ENCODE measurements at places on chromosomes 4 and X.

DNA sequence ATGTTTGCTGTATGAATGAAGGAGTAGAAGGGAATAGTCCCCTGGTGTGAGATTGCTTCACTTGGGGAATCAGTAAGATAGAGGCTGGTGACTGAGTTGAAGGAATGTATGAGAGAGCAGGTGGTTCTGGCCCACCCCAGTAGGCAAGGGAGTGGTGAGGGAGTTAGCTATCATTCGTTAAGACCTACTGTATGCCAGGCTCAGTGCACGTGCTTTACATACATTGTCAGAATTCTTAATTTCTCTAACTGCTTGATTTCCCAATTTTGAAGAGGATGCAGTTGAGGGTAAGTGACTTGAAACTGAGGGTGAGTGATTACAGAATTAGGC lies 700 bp downstream of the VMA21 start:
- DNase-seq: peak; percentile 3

DNA sequence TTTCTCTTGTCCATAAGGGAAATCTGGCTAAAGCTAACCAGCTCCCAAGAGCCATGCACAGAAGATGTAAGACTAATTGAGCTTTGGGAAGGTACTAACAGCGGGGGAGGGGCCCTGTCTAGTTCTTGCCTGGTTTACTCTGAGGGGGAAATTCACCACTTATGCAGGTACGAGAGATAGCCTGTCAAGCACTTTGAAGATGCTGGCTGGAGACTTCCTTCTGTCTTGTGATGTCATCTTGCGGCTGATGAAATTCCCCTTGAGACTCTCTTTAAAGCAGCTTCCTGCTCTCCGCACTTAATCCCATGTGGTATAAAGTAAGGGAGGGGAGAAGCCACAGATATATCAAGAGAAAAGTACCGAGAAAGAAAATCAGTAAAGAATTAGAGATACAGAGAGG lies 345.3 kb downstream of the MAPK10 start:
- DNase-seq: no peak

GRCh38 chrX:104370089-104370488 lies 115.4 kb upstream of the ESX1 start:
- peak; percentile 3 for DNase-seq

DNA sequence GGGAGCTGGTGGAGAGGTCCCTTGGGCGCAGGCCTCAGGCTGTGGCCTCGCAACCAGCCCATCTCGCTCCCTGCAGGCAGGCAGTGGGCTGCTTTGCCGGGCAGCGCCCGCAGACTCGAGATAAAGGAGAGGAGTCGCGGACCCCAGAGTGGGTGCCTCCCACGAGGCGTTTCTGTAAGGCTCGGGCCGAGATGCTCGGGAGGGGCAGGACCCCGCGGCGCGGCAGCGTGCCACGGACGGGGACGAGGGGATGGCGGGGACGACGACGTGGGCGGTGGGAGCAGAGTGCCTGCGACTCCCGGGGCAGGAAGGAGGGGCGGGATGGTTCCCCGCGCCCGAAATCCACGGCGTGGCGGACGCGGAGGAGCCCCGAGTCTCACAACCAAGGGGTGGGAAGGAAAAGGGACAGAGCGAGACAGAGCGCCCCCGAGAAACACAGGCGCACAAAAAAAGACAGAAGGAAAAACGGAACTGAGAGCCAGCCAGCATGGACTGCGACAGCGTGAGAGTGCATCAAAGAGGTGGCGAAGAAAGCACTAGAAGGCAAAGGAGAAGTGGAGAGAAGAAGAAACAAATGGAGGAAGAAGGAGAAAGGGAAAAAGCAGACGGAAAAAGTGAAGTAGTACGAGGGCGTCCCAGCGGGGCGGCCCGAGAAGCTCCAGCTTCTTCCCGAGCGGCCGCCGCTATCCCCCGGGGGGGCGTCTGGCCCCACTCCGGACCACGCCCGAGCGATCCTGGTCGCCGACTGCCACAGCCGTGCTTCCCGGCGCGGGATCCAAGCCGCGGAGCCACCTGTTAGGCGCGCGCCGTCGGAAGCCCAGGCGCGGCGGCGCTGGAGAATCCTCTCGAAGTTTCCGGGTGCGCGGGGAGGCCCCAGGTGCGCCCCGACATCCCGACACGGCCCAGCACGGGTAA lies 1.5 kb downstream of the BEND4 start:
- DNase-seq: no peak

- no peak for DNase-seq
Measured at GRCh38 chr4:119521268-119521667, 107.3 kb downstream of the PDE5A start.

DNA sequence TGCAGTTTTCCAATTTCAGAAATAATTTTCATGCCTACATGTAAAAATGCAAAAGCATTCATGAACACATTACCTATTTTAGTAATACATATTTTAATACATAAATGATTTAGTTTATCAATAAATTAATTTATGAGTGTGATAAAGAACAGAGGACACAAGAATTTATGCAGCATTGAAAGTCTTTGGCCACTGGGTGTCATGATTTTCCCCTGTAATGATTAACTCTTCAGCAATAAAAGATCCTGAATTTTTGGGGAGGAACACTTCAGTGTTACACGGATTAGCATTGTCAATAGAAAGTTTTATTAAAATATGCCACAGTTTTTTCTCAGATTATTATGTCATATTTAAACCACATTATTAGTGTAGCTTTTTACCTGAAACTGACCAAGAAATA lies 8.6 kb upstream of the VCX2 start:
- no peak for DNase-seq

GRCh38 chrX:109360301-109360700 lies 121.6 kb downstream of the GUCY2F start:
- DNase-seq: no peak

DNA sequence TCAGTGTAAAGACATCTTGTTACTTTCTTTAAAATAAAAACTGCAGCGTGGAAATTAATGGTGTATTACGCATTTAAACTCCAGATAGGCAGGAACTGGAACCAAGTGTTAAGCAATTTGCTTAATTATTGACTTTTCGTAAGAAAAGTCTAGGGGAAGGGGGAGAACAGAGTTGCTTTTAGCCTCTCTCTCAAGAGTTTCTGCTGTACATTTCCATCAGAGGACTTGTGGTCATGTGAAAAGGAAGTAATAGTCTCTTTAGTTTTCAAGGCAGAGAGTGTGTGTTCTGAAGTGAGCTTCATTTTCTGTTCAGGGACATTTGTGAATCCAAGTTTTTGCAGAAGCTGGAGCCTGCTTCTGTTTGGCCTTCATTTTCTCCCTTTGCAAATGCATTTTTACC lies 127.2 kb downstream of the UBE2K start:
- DNase-seq: no peak

DNA sequence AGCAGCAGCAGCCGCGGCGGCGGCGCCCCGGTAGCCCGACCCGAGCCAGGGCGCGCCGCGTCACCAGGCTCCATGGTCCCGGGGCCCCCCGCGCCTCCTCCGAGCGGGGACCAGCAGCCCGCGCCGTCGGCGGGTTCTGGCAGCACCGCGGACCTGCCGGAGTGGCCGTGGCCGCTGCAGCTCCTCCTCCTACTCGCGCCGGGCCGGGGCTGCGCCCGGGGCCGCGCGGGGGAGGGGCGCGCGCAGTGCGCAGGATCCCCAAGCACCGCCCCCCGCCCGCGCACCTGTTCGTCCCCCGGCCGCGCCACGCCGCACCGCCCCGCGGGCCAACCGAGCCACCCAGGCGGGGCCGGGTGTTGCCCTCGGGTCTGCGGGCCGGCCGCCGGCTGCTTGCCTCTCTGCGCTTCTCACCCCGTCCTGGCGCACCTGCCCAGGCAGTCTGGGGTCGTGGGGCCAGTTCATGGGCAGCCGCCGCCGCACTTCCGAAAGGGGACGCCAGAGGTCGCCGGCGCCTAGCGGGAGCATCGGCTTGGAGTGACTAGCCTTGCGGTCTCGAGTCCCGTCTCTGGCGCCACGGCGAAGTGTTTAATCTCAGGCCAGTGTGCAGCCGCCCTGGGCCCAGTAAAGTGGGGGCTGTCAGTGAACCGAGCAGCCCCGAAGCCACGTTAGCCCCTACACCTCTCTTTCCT lies at the start of gene SLC9A7:
TSS of gene SLC9A7 (minus strand) at position 163 of the 689 bp plus-strand sequence. CDS start at position 74, 89 bp downstream.
- peak; percentile 53 for DNase-seq

GRCh38 chrX:10146346-10146745 lies 10.4 kb upstream of the CLCN4 start:
- DNase-seq: no peak

GRCh38 chr4:24888475-24889344 lies 24.1 kb downstream of the CCDC149 start:
- DNase-seq: no peak

GRCh38 chr4:121139533-121140222 lies 24.4 kb downstream of the TNIP3 start:
- DNase-seq: no peak

GRCh38 chrX:2224161-2224560 lies 276.6 kb downstream of the DHRSX start:
- DNase-seq: no peak

DNA sequence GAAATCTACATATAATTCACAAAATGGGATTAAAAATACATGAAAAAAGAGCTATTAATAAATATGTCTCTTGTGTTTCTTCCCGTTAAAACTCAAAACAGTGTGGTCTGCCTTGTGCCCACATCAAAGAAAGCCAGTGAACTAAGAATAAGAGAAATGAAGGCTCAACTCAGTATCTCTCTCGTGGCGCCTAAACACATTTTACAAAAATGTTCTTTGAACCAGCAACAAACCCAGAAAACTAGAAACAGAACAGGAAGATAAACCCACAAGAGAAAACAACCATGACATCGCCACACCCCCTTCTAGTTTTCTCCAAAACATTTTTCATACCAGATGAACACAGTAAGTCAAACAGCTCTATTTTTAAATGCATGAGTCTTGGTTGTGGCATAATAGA lies 130.1 kb downstream of the DCHS2 start:
- no peak for DNase-seq

- DNase-seq: no peak
Measured at GRCh38 chr4:3797831-3798790, 31.9 kb downstream of the ADRA2C start.

- DNase-seq: no peak
Measured at GRCh38 chr4:12122316-12122715, 693.6 kb upstream of the HS3ST1 start.

GRCh38 chr4:143357161-143357845 lies 20.6 kb downstream of the GAB1 start:
- no peak for DNase-seq

DNA sequence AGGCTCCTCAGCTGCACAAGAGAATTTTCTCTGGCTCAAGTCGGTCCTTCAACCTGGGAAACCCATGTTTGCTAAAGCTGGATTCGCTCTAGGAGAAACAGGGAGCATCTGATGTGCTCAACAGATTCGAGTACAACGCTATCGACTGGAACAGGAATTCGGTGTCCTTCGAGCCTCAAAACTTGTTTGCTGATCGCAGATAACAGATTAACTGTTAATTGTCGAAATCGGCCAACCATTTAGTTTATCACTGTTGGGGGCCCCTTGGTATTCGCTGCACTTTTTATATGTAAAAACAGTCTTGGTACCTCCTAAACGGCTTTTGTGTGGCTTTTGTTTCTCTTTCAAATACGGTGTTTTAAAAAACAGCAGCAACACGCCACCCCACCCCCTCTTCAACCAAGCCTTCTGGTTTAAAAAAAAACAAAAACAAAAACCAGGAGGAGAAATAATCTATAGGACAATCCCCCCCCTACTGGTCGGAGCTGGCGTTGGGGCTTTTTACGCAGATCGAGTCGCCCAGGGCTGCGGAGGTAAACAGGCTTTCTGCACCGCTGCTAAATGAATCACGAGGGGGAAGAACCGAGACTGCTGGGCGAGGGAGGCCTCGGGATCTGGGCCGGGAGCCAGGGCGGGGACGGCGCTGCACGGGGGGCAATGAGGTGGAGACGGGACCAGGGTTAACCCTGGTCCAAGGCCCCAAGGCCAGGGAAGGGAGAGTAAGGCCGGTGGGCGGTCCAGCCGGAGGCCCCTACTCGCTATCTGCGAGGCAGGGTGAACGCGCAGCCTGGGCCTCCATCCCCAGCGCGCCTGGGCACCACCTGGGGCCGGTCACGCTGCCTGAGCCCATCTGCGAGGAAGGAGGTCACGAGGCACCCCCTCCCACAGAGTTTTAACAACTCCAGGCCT lies 71.7 kb upstream of the BCOR start:
- peak; percentile 64 for DNase-seq

DNA sequence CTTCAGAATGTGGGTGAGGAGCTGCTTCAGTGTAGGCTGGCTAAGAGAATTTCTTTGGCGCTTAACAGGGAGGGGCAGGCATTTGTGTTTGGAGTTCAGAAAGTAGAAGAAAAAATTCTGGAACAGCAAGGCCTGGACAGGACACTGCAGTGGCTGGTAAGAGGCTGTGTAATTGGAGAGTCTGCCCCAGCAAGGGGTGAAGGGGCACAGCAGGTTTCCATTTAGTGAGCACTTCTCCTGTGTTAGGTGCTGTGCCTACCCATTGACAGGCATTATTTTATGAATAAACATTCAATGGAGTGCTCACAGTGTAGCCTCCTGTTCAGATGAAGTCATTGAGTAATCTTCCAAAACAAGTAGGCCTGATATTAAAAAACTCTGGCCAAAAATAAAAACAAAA lies 10.7 kb upstream of the CPE start:
- DNase-seq: no peak

DNA sequence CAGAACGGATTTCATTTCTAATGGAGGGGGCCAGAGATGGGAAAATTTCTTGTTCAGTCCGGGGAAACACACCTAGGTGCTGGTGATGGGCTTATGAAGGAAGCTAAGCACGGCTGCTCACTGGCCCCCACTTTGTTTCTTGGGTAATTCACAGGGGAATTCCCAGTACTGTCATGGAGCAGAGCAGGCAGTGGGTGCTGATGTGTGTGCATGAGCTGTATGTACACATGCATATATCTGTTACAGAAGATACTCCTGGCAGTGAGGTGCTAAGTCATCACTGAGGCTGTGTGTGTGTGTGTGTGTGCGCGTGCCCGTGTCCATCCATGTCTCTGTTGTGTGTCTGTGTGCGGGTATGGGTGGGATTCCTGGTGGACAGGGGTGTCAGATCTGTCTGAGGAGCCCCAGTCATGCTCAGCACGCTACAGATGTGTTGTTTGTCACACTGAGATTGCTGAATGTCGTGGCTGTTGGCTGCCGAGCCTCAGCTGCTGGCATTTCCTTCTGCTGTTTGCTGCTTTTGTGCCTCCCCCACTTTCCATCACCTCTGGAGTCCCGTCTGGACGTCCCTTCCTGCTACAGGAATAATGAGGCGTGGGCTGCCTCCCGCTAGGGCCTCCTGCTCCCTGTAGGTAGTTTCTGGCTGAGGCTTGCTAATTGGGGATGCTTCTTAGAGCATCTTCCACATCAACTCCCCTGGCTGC lies 53.3 kb downstream of the JADE1 start:
- DNase-seq: peak; percentile 18

Data from RCC 7860 (cell line).